ENCODE measurements at places on chromosomes 3 and 15.

GRCh38 chr3:161212171-161212771, 8.8 kb upstream of the NMD3 start:
- DNase-seq: no peak

GRCh38 chr3:126456211-126456610, 19.5 kb downstream of the ZXDC start:
- no peak for DNase-seq

DNA sequence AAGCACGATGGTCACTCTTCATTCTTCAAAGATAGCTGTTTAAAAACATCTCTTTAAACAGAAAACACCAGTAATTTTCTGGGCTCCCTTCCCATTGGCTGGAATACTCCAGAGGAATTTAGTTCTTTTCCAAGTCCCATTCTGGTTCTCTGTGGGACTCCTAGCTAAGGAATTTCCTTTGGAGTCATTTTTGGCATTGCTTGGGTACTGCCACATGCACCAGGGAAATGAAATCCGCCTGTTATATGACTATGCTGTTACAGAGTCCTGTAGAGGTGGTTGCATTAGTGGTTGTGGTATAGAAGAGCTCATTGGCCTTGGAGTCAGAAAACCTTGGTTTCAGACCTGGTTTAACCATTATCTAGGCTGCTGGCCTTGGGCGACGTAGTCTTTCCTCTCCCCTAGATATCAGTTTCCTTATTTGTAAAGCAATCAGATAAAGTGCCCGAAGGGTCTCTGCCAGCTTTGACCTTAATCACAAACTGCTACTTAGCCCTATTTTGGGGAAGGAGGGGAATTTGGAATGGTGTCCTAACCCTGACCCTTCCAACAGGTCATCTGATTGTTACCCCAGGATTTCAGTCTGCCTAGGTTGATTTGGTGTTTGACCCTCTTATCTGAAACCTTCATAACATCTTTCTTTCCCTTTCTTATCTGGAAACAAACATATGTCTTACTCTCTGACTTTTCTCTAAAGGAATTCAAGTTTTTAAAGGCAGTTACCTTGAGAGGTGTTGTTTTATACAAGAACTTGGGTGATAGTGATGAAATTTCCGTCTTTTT, 13.4 kb downstream of the RTP1 start:
- no peak for DNase-seq

DNA sequence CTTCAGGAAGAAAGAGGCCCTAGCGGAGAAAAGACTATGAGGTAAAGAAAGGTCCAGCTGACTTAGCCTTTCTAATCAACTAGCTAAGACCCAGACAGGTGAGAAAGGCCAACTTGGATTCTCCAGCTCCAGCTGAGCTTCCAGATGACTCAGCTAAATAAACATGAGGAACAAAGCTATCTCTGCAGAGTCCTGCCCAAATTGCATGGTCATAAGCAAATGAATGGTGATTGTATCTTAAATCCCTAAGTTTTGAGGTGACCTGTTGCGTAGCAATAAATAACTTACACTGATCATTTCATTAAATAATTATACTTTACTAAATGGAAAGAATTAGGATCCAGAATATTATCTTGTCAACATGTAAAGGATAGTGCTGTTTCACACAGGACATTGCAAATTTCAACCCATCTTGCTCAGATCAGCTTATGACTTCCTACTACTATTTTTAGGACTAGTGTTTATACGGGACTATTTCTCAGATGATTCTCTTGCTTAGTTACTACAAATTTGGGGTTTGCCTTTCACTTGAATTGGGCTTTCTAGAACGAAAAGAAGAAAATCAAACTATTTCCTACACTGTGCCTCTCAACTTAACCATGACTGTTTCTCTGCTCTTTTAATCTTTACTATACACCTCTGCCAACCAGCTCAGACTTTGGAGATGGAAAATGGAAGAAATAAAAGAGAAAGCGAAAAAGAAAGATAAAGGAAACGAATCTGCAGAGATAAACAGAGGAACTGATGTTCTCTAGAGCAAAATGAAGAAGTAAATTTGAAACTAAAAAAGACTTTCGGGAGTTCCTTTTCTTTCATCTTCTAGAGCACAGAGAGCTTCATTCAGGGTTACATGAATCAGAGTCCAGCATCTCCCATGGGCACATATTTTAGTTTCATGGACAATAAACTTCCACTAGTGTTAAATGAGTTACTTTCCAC, 6.6 kb upstream of the ADGRG7 start:
- DNase-seq: no peak

GRCh38 chr15:60590935-60591495, 112.1 kb upstream of the ICE2 start:
- no peak for DNase-seq

DNA sequence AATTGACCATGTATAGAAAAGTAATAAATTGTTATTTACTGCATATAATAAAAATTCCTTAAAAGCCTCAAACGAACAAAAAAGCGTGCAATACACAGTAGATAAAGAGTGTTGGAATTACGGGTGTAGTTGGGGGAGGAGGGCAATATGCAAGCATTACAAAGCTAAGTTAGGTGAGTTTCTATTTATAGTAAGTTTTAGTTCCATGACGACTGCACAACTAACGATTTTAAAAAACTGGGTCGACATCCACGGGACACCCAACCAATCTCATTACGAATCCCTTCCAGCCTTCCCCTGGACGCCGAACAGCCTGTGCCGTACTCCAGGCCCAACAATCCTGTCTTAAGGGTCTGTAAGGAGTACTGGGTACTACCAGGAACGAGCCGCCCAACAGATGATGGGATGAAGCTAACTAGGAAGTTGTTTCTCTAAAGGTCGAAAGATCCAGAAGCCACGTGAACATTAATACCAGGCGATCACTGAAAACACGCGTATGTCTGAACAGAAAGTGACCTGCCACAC, 677 bp downstream of the POLQ start:
- no peak for DNase-seq

GRCh38 chr3:195004512-195005250, 266.3 kb downstream of the XXYLT1 start:
- no peak for DNase-seq

- no peak for DNase-seq
These were observed 89.9 kb downstream of the XXYLT1 start for GRCh38 chr3:195181113-195181498.

DNA sequence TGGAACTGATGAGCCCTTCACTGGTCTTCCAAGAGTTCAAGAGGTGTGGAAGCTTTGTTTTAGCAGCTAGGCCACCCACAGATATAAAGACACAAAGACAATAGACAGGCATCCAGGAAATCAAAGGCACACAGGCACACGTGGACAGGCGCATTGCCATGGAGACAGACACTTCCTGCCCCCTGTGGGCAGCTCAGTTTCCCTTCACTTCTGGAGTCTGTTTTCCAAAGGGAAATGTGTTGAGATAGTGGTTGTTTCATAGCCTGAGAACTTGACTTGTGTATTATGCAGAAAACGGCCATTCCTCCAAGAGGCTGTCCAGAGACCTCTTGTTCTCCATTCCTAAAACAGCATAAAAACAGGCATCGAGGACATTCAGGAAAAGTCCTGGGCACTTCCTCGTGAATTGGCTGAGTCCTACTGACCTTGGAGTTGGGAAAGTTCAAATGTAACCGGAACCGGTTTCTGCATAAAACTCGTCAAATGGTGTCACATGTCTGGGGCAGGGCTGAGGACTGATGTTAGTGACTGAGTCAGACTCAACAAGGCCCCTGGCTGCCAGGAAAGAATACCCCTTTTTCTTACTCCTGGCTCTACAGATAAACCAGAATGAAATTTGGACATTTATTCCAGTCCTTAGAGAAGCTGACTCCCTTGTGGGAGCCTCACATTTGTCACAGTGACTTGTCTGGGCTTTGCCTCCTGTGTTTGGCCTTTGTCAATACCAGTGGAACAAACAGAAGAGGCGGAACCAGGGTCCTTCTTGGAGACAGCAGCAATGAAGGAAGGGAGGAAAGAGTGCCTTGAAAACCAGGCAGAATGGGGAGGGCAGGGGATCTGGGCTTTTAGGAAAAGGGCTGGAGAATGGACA, 1.3 kb downstream of the ALPK3 start:
- no peak for DNase-seq

DNA sequence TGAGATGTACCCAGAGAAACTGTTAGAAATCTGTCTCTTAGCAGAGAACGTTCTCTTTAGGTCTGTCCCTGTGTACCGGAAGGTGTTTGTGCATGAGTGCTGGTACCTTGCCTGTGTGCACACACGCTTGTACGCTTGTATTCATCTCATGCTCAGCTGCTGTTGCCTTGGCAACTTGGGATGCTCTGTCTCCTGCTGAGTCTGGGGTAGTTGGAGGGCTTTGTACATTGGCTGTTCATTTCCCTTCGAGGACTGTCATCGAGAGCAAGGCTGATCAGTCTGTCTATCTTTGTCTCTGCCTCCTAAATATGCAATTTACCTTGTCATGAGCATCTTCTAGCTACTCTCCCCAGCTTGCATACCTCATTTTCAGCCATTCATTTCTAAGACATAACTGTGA, 147.2 kb downstream of the SLCO3A1 start:
- DNase-seq: no peak

DNA sequence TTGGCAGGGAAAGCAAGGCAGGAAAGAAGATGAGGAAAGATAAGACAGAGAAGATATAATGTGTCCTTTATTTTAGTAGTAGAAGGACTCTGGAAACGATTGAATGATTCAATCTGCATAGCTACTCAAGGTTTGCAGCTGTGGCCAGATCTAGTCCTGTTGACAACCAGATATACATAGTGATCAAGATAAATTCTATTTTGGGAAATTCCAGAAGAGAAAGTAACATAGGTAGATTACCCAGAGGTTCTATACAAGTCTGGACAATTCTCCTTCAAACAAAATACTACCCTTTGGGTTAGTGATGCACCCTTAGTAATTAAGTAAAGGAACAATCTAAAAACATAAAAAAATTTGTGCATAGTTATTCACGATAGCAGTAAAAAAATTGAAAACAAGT, 9.4 kb downstream of the TERC start:
- DNase-seq: no peak

DNA sequence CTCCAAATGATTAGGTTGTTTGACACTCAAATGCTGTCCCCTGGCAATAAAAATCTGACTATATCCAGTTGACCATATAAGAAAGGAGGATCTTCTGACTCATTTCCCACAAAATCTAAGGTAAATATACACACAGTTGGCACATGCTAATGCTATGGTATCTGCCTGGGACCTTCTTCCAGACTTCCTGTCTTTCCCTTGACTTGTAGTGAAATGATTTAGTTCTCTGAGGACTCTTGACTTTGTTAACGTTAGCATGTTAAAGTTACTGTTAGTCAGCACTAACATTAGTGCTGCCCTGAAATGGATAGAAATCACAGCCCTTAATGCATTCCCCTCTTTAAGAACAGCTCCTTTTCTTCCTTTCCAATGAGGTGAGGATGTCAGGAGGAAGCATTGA, 124.3 kb upstream of the LSAMP start:
- DNase-seq: no peak

- no peak for DNase-seq
These were observed 102.2 kb downstream of the TUSC7 start for GRCh38 chr3:116811754-116812153.

- no peak for DNase-seq
These were observed 207.4 kb upstream of the HES1 start for GRCh38 chr3:193928354-193929209.

DNA sequence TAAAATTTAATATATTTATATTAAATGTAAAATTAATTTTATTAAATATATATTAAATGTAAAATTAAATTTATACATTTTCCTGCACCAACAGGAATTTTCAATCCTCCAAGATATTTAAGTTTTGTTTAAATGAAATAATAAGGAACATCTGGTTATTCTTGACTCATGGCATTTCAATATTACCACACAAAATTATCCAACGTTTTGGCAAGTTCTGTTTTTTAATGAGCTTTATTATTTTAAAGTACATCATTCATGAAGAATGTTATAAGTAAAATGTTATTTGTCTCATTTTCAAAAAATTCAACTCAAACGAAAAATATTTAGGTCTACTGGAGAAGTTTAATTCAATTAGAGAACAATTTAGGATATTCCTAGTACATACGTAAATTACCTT, 811.4 kb downstream of the NAALADL2 start:
- DNase-seq: no peak

DNA sequence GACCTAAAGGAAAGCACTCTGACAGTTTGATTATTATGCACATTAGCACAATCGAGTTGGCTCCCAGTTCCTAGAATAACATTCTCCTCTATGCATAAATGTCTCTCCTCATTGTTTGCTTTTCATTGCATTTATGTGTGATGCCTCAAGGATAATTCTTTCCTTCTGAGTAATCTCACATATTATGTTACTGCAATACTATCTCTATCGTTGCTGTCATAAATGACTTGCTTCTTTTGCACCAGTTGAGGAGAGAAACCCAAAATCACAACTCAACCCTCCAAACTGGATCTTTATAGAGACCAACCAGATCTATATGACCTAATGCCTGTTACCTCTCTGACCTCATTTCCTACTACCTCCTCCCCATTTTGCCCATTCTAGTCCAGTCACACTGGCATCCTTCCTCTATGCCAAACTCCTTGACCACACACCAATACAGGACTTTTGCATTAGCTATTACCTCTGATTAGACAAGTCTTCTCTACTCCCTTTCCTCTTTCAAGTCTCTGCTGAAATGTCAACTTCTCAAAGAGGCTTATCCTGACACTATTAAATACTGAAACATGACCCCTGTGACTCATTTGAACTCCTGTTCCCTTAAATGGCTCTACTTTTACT, 1026.0 kb downstream of the TUSC7 start:
- DNase-seq: no peak

- DNase-seq: no peak
These were observed 50.7 kb downstream of the UMPS start for GRCh38 chr3:124780761-124781475.

DNA sequence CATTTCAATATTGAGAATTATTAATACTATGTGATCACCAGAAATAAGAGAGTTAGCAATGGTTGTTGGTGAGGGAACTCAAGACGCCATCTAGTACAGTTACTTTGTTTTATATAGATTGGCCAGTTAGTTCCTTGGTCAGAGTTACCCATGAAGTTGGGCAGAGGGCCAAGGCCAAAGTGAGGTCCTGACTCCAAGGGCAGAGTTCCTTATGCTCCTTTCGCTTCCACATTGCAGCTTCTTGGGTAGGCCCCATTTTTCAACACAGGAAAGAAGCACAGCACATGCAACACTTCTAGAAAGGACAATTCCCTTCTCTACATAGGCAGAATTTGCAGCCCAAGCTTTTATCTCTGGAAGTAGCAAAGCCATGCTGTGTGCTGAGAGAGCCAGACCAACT, 178.6 kb downstream of the KCNAB1 start:
- DNase-seq: peak; percentile 12

DNA sequence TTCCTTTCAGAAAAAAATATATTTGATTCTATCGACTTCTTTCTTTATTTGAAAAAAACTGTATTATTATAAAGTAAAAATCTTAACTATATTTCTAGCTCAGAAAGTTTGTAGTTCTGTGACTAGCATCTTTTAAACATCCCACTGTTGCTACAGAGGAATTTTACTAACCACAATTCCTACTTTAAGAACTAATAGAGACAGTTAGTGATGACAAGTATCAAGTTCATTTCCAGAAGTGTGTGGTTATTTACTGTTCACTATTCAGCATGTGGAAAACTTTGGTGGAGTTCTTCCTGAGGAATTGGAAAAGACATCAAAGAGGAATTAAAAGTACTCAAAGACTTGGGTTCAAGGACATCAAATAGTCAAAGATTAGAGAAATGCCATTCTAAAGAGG, 524.1 kb upstream of the CBLB start:
- no peak for DNase-seq

Measured in nucleus accumbens (tissue), 56 donors.